ENCODE measurements at places on chromosomes 13 and 19.
A peak's percentile ranks its signal among the peaks of the same experiment; 100 is the strongest.

- peak; percentile 63 for DNase-seq
These were observed 1.5 kb downstream of the RGCC start for GRCh38 chr13:41458761-41459431.

DNA sequence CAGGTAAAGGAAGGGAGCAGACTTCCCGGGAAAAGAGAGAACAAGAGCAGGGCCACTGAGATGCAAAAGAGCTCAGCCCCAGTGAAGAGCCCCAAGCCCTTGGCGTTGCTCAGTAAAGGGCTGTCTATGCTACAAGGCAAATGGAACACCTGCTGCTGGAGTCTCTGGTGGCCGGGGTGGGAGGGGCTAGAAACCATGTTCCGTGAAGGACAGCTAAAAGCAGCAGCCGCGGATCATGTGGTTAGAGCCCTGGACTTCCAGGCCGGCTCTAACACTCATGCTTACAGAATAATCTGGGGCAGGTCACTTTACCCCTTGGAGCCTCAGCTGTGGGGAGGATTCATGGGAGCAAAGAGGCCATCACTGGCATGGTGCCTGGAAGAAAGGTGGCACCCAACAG, 17.8 kb downstream of the POU2F2 start:
- no peak for DNase-seq

DNA sequence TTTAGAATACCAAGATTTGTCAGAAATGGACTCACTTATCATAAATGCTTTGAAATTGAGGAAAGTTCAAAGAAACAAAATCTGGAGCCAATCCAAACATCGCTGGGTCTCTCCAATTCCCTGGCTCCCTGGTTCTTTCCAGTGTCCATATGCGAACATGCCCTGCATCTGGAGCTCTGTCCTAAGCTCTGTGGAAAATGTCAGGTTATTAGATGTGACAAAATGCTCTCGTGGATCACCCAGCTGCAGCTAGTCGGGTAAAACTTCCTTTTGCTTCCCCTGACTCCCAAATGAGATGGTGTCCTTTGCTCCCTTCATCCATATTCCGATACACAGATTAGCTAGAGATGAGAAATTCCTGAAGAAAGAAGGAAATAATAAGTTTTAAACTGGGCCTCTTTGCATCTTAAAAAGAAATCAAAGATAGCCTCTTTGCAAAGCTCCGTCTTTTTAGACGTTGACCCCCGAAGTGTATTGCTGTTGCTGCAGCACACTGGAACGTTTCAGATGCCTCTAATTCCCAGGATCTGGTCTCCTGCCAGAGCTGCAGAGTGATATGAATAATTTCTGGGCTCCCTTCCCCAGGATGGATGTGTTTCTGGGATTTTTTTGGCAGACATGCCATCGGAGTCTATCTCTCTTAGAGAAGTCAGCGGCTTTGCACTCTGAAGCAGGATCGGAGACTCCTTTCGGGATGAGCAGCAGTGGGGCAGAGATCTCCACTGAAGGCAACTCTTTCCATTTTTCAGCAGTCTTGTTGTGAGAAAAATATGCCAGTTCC, 102.9 kb downstream of the TEX26 start:
- DNase-seq = peak; percentile 57

GRCh38 chr19:977058-977464, 7.1 kb upstream of the WDR18 start:
- DNase-seq = no peak

- peak; percentile 81 for DNase-seq
These were observed 22.3 kb downstream of the IER2 start for GRCh38 chr19:13172346-13173138.

- DNase-seq = no peak
These were observed 351.6 kb upstream of the KLF12 start for GRCh38 chr13:74485757-74486156.

DNA sequence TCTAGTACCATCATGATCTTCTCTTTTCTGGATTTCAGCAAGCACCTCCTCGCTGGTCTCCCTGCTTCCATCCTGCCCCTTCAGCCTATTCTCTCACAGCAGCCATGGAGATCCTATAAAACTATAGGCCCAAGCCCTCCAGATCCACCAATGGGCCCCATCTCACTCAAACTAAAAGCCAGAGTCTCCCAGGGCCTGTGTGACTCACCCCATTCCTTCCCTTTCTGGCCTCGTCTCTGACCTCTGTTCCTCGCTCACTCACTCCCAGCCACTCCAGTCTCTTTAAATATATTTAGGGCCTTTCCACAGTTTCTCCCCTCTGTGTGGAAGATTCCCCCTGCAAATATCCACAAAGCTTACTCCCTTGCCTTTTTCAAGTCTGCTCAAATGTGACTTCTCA, 89.7 kb downstream of the HSPH1 start:
- DNase-seq = peak; percentile 58

- DNase-seq = no peak
These were observed 23.9 kb downstream of the TSSK6 start for GRCh38 chr19:19491321-19492025.

DNA sequence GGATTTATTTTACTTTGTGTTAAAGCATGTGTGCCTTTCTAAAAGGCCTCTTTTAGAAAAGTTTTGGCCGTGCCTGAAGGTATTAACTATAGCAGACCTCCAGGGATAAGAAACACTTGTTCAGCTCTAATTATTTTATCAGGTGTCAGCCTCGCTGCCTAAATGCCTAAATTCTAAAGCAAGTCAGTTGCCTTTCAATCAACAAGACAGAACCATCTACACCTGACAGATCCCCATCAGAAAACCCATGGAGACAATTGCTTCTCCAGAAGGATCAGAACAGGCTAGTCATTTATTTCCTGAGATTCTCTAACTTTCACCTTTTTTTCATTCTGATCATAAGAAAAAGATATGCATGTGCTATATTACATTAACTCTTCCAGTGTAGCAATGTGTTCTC, 171.4 kb upstream of the GPC6 start:
- DNase-seq = no peak
